ENCODE measurements at places on chromosomes 7 and 10. TPM values are rescaled to one million over a fixed set of nuclear protein-coding genes. Genes with fewer than 3 reads are reported as not detected.

Gene SPRN
- 3.8 TPM for total RNA-seq

Gene LLCFC1
- not detected for total RNA-seq

Gene SLC26A4
- total RNA-seq = 0.60 TPM

Gene PTPRE
- 12.6 TPM for total RNA-seq

Gene NXPH1
- total RNA-seq = 1.6 TPM

Gene ANKRD30A
- not detected for total RNA-seq

Gene RELN
- total RNA-seq = 144 TPM

Gene AGR2
- 17.9 TPM for total RNA-seq

Gene NPFFR1
- 9.1 TPM for total RNA-seq

Gene CPA4
- 3.6 TPM for total RNA-seq

Gene SLC26A5
- total RNA-seq = 0.71 TPM

Gene CLRN3
- total RNA-seq = not detected

Gene CYCS
- total RNA-seq = 37.9 TPM

Gene VAX1
- 0.33 TPM for total RNA-seq

Gene PLEKHS1
- total RNA-seq = 0.77 TPM

Gene AGAP9
- total RNA-seq = 3.0 TPM

Gene TEX36
- not detected for total RNA-seq

Gene ZNF479
- not detected for total RNA-seq

Gene ZNF117
- 52.7 TPM for total RNA-seq

Gene H2BK1
- not detected for total RNA-seq

Gene GAD2
- 12.4 TPM for total RNA-seq

Gene CYP3A5
- 4.6 TPM for total RNA-seq

Gene LRRC18
- not detected for total RNA-seq

Gene TYW1
- total RNA-seq = 28.1 TPM

Gene ZMIZ1
- 69.9 TPM for total RNA-seq

Gene KLF14
- 0.16 TPM for total RNA-seq

All from camera-type eye (tissue), 1 donor.